ENCODE measurements at places on chromosomes 12 and 14.

GRCh38 chr12:103523771-103524170 is 28.0 kb upstream of the C12orf42 start:
- no peak for DNase-seq

DNA sequence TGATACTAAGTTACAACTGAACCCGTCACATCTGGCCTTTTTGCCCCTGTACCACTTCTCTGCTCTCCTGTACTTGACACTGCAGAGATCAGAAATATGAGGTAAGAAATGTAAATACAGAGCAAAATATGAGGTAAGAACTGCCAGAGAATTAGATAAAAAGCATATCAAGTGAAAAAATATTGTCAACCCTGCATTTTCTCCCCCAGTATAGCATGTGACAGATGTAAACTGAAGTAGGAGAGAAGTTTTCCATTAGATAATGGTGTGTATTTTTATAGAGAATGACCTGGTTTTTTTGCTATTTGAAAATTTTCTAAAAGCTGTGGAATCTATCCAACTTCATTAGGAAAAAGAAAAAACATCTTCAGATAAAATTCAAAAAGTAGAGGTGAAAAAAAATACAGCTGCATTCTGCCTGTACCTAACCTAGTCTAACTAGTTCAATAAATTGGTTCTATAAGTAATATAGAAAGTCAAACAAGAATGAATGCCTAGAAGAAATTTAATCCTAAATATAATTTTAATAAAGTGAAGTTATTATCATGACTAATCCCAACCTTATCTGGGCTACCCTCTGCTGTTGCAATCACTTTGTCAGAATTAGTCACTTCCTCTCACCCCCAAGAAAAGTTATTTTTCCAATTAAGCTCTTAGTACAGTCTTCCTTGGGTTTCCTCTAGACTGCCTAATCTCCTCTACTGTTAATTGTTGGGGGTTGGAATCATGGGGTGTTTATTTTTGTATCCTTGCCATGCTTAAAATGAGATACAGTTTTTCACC is 210.0 kb downstream of the RASSF9 start:
- DNase-seq, result no peak

DNA sequence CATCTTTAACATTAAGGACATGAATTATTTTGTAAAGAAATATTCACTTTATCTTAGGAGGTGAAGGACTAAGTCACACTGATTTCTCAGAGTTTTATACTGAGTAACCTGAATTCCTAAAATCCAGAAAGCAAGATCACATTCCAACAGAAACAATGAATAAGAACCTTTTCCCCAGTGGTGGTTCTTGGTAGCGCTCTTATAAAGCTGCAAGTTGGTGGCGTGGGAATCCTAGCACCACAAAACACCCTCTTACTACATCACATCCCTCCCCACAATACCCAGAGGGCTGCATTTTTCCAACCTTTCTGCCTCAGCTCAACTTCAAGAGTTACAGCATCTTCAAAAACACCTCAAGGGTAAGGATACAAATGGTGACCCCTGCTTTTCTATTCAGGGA is 44.0 kb upstream of the SMUG1 start:
- DNase-seq, result no peak

DNA sequence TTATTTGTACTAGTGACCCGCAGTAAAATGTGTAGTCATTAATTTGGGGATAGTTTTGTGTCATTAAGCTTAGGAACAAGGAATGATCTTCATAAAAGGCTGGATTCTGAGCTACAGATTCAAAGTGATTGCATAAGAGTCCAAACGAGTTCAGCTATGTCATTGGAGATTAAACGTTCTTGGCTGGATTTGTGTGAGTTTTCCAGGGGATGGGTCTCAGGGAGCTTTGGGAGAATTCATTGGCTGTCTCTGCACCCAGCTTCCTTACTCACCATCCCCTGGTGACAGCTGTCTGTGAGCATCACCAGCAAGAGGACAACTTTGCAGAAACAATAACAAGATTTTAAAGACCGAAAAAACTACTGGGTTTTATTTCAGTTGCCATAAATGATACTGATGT is 130.4 kb downstream of the DAAM1 start:
- DNase-seq, result no peak

- no peak for DNase-seq
These were observed 193.3 kb upstream of the KRR1 start for GRCh38 chr12:75704664-75705063.

GRCh38 chr12:50927356-50927755 is 25.0 kb upstream of the HIGD1C start:
- no peak for DNase-seq

DNA sequence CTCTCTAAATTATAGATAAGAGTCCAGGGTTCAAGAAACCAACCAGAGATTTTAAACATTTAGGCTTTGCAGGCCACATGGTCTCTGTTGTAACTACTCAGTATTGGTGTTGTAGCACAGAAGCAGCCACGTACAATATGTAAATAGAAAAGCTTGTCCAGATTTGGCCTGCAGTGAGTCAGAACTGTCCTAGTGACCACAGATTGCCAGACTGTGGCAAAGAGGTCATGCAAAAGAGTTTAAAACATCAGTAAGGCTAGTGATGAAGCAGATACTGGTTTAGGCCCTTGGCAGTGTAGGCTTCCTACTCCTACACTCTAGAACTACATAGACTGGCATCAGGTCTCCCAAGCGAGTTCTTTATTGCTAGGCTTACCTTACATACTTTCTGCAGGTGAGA is 117.6 kb upstream of the GARIN6 start:
- no peak for DNase-seq

DNA sequence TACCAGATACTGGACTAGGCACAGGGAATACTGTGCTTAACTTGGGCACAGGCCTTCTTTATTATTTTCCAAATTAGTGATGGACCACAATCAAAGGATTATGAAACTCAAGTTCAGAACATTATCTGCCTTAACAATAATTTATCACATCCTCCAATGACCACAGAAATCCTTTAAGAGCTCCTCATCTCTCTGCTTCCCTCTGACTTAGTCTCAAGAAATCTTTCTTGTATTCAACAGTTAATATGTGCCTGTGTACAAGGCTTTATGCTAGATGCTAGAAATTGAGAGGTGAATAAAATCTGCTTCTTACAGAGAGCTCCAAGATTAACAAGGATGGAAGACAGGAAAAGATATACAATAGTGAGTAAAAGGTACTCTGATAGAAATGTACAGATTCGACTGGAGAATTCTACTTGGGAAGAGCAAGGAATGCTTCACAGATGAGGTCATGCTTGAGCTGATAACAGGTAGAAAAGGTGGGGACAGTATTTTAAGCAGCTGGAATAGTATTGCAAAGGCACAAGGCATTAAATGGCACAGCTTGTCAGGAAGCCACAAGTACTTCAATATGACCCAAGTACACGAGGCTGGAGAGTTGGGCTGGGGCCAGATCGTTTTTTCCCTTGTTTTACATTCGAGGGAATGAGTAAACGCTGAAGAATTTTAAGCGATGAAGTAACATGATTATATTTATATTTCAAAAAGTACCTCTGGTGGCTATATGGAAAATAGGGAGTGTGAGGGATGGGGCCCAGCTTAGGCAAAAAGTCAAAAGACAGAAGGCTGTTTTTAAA is 55.1 kb upstream of the ARID2 start:
- DNase-seq, result no peak

- no peak for DNase-seq
These were observed 52.3 kb downstream of the E2F7 start for GRCh38 chr12:77013091-77013490.

DNA sequence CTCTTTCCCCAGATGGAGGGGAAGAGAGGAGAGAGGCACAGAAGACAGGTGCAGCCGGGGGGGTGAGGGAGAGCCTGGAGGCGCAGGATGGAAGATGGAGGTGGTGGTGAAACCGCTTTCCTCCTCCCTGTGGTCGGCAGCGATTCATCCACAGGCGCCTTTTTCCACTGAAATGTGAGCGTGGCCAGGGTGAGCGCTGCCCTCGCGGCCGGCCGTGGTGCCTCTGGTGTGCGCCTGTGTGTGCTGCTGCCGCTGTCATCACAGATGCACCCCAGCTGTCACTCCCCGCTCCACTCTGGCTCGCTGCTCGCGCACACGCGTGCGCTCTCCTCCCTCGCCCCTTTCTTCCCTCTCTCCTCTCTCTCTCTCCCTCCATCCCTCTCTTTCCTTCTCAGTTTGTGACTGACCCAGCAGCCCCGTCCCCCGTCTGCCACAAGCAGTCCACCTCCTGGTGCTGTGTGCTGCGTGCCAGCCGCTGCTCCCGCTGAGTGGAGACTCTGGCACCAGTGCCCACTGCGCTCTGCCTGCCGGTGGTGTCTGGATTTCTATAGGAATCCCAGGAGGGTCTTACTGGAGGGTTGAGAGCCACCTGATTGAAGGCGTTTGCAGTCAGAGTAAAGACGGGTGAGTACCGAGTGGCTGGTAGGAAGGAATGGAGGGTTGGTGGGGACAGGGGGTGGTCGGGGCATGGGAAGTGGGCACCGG is at the start of gene LRTM2:
TSS of gene LRTM2 (plus strand) at position 375 of the 705 bp plus-strand sequence. CDS start 7,584 bp downstream, outside the sequence.
- DNase-seq, result no peak

DNA sequence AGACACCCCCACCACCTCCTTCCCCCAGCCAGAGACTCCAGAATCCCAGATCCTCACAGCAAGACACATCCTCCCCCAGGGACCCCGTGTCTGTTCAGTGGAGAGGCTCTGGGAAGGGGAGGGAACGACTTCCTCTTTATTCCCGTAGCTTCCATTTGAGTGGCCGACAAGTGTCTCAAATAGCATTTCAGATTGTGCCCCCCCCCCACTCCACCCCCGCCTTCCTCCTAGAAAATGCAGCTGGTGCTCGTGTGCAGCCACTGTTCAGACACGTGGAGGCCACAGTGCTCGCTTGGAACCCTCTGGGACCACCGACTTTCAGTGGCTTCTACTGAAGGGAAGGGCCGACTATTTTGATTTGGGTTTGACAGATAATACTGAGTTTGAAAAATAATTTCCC is 14.3 kb downstream of the PPP2R5C start:
- DNase-seq, result no peak

DNA sequence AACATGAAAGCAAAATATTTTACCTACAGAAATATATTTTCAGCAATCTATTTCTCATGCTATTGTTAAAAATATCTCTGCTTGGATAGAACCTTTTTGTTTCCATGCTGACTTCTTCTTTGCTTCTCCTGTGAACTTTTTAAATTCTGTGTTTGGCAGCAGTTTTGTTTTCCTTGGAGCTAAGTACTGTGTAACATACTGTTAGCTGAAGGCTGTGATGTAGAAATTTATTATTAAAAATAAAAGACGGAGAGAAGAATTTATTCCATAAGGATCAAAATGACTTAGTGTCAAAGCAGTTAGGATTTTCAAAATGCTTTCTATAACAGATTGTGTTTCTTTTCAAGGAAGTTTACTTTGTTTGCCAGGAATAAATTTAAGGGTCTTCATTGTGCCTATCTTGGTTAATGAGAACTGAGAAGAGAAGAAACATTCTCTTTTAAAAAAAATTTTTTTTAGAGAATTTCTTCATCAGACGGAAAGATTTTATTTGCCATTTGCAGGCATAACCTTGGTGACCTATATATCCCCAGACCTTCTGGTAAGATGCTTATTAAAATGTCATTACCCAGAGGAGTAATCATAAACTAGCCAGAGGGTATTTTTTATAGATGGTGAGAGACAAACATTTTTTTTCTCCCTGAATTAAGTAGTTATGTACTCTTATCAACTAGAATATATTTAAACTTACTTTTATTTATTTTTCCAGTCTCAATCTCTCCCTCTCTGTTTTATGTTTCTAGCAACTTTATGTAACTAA is 147.1 kb upstream of the SLCO1C1 start:
- DNase-seq, result no peak

DNA sequence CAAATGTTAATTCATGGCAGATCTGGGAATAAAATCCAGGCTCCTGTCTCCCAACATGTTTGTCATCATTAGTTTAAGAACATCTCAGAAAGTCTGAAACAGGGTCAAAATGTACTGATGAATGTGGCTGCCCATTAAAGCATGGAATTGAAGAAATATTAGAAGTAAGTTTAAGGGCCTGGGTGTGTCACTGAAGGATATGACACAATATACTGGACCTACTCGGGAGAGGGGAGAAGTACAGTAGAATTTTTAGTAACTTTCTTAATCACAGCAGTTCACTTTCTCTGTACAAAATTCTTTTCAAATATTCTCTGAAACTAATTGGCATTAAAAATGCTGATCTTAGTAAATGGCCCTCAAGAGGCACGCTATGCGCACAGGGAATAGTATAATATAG is 185.5 kb downstream of the ETV6 start:
- no peak for DNase-seq

- no peak for DNase-seq
These were observed 567.3 kb downstream of the SLC16A7 start for GRCh38 chr12:60162988-60163720.

- DNase-seq, result no peak
These were observed 83.3 kb upstream of the CSRP2 start for GRCh38 chr12:76962099-76962498.

DNA sequence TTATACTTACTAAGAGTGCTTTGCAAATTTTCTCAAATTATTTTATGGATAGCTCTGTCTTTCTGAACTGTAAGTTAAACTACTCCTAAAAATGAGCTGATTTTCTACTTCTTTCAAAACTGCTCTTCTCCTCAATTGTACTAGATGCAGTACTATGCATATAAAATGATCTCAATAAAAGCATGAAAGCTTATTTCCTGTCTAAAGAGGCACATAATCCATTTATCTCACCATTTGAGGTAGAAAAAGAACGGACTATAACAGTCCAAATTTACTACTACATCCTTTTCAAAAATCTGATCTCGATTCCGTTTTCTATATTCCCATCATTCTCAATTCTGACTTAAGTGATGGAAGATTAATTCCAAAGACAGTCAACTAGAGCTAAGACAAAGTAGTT is 14.4 kb downstream of the SLIRP start:
- no peak for DNase-seq

- no peak for DNase-seq
These were observed 40.9 kb downstream of the KCTD10 start for GRCh38 chr12:109436188-109436560.

DNA sequence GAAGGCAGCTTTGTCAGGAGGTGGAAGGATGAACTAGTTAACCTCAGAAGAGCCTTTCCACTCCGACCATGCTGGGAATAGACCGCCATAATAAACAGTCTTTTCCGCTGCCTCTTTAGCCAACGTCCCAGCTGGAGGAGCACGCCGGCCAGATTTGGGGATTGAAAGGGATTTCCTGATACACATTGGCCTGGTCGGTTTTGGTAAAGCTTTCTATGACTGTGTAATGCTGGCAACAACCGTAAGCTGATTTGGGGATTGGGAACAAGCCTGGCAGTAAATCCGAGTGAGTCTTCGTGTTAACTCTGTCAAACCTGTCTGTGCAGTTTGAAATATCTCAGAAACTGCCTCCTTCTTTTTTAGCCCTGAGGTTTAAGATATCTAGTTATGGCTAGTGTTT is 87.0 kb downstream of the DAD1 start:
- no peak for DNase-seq

DNA sequence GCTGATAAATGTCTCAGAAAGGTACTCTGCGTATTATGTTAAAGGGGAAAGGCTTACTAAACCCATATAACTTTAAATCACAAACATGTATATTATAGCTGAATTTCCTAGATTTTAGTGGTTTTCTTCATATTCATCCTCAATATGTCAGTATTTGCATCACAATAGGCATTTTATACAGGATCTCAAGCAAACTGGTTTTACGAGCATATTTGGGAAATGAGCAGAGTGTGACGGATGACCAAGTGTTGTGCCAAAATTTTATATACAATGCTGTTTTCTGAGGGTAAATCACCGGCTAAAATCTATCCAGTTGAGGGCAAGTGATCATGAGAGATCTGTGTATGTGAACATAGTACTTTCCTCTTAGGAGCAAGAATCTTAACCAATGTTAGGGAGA is 8.4 kb downstream of the CPM start:
- no peak for DNase-seq
